ENCODE measurements at places on chromosomes 11 and 22.

DNA sequence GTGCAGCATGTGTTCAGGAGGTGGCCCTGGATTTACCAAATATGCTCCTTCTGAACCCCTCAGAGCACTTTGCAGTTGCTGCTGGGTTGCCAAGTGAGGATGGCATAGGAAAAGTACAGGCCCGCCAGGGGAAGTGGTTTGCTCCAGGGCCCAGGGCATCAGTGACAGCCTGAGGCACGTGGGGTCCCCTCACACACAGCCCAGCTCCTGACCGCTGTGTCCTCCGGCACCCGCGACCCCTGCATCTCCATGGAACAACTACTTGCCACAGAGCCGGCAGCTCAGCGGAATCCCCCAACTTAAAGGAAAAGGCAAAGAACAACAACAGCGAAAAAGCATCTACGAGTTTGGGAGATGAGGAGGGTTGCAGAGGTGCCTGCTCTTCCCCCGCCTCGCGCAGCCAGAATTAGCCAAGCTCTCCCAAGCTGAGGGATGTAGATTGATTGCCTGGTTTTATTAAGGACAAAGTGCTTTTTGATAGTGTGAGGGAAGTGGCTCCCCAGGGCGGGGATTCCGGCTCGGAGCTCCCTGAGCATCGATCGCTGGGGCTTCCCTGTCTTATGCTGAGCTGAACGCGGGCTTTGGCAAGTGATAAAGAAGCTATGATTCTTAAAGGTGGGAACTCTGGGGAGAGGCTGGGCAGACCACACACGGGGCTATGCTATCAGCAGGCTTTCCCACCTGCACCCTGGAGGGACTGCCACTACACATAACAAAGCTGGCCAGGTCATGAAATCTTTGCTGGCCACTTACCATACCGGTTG, 174.5 kb downstream of the CEP164 start:
- DNase-seq = no peak

DNA sequence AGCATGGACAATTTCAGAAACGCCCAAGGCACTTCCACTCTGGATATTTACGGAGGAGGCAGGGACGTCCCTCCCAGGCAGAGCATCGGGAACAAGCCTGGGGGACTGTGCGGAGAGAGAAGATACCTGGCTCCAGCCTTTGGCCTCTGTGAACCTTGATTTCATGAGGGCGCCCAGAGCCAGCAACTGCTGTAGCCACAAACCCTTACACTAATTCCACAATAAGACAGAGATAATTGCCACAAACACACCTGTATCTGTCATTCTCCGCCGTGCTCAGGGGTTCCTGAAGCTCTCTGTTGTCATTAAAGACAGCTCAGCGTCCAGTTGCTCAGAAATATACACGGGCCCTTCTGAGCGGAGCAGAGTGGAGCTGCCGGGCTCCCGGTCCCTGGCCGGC, 1292.1 kb downstream of the TBC1D22A start:
- DNase-seq = no peak

DNA sequence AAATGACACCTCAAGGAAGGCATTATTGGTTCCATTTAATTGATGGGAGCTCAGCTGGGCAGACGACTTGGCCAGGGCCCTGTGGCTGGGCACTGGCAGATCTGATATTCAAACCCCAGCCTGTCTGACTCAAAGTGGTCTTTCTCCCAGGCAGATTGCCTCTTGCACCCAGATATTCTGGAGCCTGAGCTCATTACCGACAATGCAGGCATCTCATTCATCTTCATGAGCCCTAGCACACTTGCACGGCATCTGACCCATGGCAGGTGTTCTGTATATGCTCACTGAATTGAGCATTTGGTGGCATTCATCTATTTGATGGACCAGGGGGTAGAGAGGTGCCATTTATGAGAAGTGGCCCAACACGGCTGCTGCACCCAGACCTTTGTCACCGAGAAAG, 193.1 kb downstream of the DSCAML1 start:
- no peak for DNase-seq

DNA sequence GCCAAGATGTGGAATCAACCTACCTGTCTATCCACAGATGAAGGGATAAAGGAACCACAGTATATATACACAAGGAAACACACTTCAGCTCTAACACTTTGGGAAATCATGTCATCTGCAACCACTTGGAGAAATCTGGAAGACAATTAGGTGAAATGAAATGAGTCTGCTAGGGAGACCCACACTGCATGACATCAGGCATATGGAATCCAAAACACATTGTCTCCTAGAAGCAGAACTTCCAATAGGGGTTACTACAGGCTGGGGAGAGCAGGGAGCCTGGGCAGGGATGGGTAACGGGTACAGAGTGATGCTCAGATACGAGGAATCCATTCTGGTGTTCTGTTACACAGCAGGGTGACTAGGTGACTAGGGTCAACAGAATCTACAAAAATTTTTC, 18.3 kb downstream of the RGL4 start:
- DNase-seq = no peak

- DNase-seq = no peak
Observed at GRCh38 chr22:50171319-50171964, 911 bp downstream of the PANX2 start.

GRCh38 chr11:109388982-109389381, 33.0 kb upstream of the C11orf87 start:
- DNase-seq = no peak

DNA sequence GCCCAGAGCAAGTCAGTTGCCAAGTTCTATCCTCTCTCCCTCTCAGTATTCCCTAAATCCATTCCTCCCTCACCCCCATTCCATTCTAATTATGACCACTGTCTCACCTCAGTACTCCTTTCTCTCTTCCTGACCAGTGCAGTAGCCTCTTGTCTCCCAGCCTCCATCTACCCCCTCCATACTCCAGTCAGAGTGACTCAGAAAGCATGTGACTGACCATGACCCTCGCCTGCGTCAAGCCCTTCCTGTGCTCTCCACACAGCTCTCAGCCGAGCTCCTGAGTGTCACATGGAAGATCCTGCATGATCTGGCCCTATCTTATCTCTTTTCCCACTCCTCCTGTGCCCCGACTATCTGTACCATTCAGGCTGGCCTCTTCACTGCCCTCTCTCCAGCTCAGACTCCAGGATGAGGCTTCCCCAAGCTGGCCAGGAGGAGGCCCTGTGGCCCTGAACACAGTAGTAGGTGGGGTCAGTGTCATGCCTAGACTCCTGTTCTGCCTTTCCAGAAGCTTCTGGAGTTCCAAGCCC, 42.6 kb downstream of the NEU3 start:
- no peak for DNase-seq

GRCh38 chr22:46090631-46091201, 59.6 kb upstream of the PPARA start:
- DNase-seq = no peak

DNA sequence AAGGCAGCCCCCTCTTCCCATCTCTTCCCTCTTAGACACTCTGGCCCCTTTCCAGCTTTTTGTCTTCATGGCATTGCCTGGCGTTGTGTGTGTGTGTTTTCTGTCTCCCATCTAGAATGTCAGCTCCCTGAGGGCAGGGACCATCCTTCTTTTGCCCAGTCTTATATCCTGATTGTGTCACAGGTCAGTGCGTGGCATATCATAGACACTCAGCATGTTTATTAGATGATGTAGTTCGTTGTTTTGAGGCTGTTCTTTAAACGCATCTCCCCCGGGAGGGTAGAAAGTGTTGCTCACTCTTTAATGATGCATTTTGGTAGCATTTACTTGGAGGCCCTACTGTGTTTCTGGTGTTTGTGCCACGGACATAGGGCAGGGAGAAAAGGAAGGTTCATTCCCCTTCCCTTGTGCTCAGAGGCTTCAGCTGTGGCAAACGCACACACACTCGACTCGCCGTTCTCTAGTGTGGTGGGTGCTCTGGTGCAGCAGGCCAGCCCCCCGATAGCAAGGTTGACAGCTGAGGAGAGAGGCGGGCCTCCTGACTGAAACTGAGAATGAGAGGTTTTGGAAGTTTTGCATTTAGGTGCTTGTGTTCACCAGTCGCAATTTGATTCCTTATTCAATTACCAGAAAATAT, 60.2 kb downstream of the TNRC6B start:
- DNase-seq = no peak

DNA sequence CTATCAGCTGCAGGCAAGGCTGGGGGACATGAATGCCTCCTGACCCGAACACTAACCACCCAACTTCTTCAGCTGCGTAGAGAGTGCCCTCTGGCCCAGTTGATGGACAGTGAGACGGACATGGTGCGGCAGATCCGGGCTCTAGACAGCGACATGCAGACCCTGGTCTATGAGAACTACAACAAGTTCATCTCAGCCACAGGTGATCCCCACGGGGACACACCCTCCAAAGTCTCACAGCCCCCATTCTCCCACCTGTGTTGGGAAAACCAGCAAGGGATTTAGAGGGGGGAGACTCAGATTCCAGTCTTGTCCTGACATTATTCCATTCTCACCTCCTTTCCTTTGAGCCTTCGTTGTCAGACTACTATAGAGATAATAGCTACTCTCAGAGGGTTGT, 912 bp downstream of the VPS51 start:
- no peak for DNase-seq

- DNase-seq = no peak
Observed at GRCh38 chr22:32909581-32910428, 108.3 kb downstream of the TIMP3 start.
